ENCODE measurements at places on chromosomes 3 and 15.
A peak's percentile ranks its signal among the peaks of the same experiment; 100 is the strongest.

- no peak for DNase-seq
- no peak overlapping the region for H3K4me3 ChIP-seq
- H3K27me3 ChIP-seq = no peaks in the 10 kb centered on the region
- H3K4me1 ChIP-seq = no peaks in the 10 kb centered on the region
Observed at GRCh38 chr3:32862247-32862935, 44.6 kb downstream of the TRIM71 start.

GRCh38 chr15:92617549-92618520 lies 37.7 kb downstream of the FAM174B start:
- DNase-seq = peak; percentile 70
- no peaks in the 10 kb centered on the region for H3K4me1 ChIP-seq
- no peak overlapping the region for H3K27ac ChIP-seq
- no peaks in the 10 kb centered on the region for H3K27me3 ChIP-seq
- no peaks in the 10 kb centered on the region for H3K36me3 ChIP-seq
- H3K4me3 ChIP-seq = no peak overlapping the region

- DNase-seq = no peak
- no peaks in the 10 kb centered on the region for H3K4me1 ChIP-seq
- no peaks in the 10 kb centered on the region for H3K27me3 ChIP-seq
Observed at GRCh38 chr15:62262305-62262941, 97.3 kb upstream of the C2CD4B start.

- H3K36me3 ChIP-seq = no peaks in the 10 kb centered on the region
- H3K27ac ChIP-seq = no peak overlapping the region
- no peak overlapping the region for H3K4me3 ChIP-seq
- H3K4me1 ChIP-seq = no peaks in the 10 kb centered on the region
- H3K27me3 ChIP-seq = no peaks in the 10 kb centered on the region
Observed at GRCh38 chr3:186759231-186759930, 24.0 kb upstream of the EIF4A2 start.
